GM04504 (cell line): ENCODE measurements at places on chromosomes 3 and 15.

DNA sequence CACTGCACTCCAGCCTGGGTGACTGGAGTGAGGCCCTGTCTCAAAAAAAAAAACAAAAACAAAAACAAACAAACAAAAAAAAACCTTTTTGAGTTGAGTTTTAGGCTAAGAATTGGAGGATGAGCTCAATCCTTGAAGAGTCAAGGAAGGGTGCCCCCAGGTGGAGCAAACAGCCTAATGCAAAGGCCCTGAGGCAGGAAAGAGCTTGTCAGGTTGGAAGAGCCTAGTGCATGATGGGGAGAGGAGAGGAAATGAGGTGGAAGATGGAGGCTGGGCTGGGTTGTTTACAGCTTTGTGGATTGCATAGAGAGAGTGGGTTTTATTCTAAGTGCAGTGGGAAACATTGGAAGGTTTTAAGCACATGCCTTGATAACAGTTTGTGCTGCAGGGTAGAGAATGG is 2.1 kb upstream of the SNX22 start:
- DNase-seq: no peak

- DNase-seq: no peak
Measured at GRCh38 chr3:184864000-184864399, 52.0 kb downstream of the VPS8 start.

GRCh38 chr15:53869044-53869805 is 109.0 kb upstream of the UNC13C start:
- DNase-seq: no peak

- DNase-seq: no peak
Measured at GRCh38 chr3:182879031-182879611, 85.8 kb downstream of the ATP11B start.

GRCh38 chr3:52054661-52055511 is 1.5 kb downstream of the DUSP7 start:
- DNase-seq: no peak

- DNase-seq: no peak
Measured at GRCh38 chr3:152386208-152386607, 117.5 kb downstream of the MBNL1 start.

DNA sequence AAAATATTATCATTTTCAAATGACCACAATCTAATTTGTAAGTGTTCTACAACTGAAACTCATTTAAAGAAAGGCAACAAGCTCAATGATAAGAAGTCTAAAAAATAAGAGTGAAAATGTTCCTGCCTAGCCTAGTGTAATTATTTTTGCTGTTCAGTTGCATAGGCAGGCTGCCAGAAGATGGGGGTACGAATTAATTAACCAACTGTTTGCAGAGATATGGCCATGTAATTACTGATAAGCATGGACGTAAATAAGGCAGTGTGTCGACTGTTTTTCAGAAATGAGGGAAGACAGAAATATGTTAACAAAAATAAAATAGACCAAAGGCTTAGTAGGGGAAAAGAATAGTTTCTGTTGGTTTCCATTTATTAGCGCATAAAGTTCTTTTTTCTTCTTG is 24.7 kb upstream of the SCAANT1 start:
- DNase-seq: no peak

- DNase-seq: no peak
Measured at GRCh38 chr15:95561463-95561862, 769.0 kb upstream of the NR2F2 start.

DNA sequence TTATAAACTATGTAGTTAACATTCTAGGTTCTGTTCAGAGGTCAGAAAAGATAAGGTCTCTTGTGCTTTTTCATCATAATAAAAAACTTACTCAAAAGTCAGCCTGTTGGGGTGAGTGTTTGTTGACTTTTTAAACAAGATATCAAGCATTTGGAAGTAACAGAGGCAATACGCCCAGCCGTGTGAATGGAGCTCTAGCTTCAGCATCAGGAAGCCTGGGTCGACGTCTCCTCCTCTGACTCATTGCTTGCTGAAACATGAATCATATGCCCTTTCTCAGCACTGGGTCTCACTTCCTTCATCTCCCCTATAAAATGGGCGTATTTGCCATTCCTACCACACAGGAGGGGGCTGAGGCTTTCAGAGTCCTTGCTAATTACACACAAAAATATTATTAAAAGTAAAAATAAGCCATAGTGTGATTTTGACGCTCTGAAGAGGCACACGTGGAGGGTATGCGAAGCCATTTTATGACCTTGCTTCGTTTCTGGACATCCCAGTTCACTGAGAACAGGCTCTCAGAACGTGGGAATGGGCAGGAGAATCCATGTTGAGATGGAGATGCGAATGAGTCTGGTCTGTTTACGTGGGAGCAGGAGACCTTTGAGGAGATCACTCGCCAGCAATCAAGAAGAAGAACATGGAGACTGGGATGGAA is 220.8 kb upstream of the TPRG1 start:
- DNase-seq: peak; percentile 90

- no peak for DNase-seq
Measured at GRCh38 chr15:67746450-67746849, 78.9 kb upstream of the SKOR1 start.

- no peak for DNase-seq
Measured at GRCh38 chr3:120767106-120767505, 24.6 kb downstream of the GTF2E1 start.

DNA sequence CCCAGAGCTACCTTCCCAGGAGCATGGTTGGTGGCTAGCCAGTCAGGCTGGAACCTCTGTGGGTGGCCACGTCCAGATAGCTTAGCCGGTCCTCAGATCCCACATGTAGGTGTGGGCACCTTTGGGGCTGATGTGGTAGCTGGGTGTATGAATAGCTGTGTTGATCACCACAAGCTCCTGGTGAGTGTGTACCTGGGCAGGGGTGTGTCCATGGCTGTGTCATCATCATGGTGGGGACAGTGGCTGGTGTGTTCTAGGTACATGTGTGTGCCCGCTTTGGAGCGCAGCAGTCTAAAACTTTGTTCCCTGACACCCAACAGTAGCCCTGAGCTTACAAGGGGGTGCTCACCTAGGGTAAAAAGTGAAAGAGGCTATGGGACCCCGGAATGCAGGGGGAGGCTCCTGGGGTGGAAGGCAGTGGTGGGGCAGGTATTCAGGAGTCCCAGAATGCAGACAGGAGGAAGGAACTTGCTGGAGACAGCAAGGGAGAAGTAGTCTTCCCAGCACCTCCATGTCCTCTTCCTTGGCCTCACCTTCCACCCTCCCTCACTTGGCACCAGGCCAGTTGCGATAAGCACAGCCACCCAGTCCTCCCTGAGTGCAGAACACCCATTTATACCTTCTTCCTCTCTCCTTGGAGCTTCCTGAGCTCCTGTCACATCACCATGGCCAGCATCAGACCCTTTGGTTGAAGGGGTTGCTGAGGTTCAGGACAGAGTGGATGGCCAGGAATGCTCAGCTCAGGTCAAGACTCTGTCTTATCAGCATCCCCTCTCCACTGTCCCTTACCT is 1.2 kb downstream of the CISH start:
- DNase-seq: no peak

- DNase-seq: no peak
Measured at GRCh38 chr15:68209735-68210408, 4.7 kb upstream of the CALML4 start.

- no peak for DNase-seq
Measured at GRCh38 chr3:121662742-121663141, 2.0 kb upstream of the HCLS1 start.

DNA sequence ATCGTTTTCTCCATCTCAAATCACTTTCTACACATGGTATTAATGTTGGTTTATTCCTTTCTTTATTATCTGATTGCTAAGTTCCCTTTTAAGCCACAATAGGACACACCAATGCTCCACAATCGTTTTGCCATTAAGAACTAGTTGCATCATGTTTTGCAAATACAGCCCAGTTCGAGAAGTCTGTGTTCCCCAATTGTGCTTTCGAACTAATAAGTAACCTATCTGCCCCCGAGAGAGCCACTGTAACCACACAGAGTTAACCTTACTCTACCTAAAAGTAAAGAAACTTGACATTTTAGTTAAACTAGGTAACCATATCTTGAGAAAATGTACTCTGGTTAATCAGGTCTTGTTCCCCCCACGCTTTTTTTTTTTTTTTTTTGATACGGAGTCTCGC is 39.1 kb downstream of the MAGI1 start:
- DNase-seq: no peak

DNA sequence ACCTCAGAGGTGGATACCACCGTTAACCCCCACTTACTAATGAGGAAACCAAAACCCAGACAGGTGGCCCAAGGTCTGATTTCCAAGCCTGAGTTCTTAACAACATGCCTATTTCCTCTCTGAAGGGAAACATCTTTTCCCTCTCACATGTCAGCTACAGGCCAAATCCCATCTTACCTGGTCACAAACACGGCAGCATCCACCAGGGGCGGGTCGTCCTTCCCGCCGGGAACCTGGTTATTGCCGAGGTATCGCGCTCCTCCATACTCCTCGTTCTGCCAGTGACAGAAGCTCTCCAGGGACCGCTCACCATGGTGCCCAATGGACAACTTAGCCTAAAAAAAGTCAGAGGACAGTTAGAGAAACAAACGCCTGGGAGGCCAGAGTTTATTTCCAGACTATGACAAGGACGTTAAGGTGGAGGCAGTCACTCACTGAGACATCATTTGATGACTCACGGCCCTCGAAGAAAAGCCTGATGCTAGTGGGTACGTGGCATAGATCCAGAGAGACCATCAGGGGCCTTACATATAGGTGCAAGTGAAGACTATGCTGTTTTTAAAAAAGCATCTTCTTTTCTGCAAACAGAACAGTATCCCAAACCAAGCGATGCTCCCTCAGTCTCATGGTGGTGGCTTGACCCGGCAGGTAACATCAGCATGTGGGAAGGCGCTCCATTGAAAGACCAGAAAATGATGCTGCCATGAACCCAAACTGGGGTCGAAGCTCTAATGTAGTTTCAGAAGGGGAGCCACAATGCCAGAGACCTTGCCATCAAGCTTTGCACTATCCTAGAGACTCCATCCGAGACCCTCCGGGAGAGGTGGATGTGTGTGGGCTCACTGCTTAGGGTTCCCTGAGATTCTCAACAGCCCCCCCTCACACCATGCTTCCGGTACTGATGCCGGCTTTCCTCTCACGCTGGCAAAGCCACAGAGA is 80.2 kb downstream of the ADAMTS17 start:
- DNase-seq: no peak

- DNase-seq: no peak
Measured at GRCh38 chr3:115111632-115112031, 35.5 kb downstream of the ZBTB20 start.

- no peak for DNase-seq
Measured at GRCh38 chr3:125110876-125111480, 55.2 kb upstream of the HEG1 start.

- no peak for DNase-seq
Measured at GRCh38 chr3:173552526-173552925, 155.0 kb downstream of the NLGN1 start.

DNA sequence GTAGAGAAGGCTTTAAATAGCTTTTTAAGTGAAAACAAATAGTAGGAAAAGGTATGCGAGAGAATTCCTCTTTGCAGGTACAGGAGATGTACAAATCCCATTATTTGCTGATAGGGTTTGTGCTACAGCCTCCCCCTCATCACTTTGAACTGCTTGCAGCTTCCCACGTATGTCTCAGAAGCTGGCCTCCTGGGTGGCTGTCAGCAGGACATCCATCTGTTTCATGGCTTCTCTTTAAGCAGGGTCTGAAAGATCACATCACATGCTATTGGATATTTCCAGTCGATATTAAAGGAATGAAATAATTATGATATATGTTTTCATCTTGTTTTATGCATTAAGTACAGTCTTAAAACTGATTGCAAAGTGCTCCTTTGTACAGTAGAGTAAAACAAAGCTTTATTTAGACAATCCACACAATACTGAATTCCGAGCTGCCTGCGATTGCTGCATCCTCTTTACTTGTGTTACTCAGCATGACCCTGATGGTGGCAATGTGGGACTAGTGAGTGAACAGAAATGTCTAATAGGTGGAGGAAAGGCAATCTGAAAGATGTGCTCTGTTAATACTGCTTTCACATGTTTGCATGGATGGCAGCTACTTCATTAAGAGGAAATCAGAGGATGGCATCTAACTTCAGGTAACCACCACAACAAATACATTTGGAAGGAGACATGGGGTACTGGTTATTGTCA is 930.6 kb upstream of the SEMA6D start:
- DNase-seq: no peak

DNA sequence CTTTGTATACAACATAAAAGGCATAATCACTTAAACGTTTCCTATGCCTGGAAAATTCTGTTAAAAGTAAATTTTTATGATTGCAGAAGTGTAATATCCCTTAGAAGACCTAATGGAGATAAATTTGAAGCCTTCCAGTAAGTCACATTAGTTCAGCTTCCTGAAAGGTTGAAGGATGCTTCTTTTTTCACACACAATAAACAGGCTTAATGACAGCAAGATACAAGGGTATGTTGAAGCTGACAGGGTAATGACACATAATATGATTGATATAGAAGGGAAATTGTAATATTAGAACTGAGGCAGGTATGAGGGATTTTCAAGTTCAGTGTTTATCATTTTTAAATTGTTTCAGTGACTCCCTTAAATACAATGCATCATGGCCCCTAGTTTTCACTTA is 161.8 kb upstream of the NAALADL2 start:
- DNase-seq: no peak

DNA sequence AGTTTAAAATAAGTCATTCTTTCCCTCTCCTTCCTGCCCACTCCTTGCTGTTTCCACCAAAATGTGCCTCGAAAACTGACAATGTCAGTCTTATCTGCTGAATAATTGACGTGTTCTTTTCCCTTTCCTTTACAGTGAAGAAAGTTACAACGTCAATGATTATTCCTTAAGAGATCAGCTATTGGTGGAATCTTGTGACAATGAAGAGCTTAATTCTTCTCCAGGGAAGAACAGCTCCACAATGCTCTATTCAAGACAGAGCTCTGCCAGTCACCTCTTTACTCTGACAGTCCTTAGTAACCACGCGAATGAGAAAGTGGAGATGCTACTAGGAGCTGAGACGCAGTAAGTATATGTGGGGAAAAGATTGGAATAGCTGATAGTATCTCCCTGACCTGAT is 84.1 kb downstream of the DHX36 start:
- DNase-seq: no peak

- DNase-seq: no peak
Measured at GRCh38 chr3:12454816-12455121, 29.5 kb upstream of the TSEN2 start.

- DNase-seq: no peak
Measured at GRCh38 chr3:134325706-134326105, 48.5 kb downstream of the AMOTL2 start.

DNA sequence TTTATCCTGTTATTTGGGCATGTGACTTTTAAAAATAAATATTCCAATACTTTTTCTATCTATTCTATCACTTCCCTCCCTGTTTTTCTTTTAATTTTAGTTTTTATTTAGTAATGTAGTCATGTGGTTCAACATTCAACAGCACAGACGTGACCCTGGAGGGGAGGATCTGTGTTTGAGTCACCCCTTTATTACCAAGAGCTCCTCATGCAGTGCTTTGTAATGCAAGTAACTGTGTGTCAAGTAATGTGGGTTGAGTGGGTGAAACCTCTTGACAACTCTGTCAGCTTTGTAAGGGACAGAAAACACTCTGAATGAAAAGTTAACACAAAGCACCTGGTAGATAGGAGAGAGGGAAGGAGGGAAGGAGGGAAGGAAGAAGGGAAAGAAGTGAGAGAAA is 89.7 kb upstream of the FGF12 start:
- peak; percentile 38 for DNase-seq

- DNase-seq: no peak
Measured at GRCh38 chr3:87313641-87314040, 37.3 kb upstream of the POU1F1 start.
